Posterior vena cava (tissue), 2 donors: ENCODE measurements at places on chromosomes 1 and 21. TPM values are rescaled to one million over a fixed set of nuclear protein-coding genes. Genes with fewer than 3 reads are reported as not detected.
A peak's percentile ranks its signal among the peaks of the same experiment; 100 is the strongest.

DNA sequence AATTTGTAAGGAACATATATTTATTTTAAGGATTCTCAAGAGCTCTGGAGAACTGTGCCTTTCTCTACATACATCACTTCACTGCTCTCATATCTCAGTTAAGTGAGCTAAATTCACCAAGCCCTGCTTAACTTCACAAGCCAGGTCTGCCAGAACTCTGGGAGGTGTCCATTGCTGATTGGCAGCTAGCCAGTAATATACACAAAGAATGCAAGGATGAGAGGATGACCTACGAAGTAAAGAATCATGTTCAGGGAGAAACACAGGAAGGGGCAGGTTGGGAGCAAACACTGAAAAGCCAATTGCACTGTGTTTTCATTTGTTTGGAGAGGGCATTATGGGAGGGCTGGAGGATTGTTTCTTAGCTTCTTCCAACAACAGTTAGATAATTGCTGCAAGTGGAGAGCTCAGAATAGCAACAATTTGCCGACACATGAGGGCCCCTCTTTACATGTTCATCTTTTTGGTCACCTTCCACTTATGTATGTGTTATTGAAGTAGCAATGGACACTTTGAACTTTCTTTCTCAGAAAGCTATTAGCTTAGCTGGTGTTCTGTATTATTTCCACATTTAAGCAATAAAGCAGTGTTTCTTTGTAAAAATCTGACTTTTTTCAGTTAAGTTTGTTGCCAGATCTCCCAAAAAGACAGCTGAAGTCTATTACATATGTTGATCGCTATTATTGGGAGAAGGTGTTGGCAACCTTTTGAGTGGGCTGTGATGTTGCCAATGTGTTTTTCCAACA, 254.8 kb downstream of the LTN1 start:
- DNase-seq, result no peak

DNA sequence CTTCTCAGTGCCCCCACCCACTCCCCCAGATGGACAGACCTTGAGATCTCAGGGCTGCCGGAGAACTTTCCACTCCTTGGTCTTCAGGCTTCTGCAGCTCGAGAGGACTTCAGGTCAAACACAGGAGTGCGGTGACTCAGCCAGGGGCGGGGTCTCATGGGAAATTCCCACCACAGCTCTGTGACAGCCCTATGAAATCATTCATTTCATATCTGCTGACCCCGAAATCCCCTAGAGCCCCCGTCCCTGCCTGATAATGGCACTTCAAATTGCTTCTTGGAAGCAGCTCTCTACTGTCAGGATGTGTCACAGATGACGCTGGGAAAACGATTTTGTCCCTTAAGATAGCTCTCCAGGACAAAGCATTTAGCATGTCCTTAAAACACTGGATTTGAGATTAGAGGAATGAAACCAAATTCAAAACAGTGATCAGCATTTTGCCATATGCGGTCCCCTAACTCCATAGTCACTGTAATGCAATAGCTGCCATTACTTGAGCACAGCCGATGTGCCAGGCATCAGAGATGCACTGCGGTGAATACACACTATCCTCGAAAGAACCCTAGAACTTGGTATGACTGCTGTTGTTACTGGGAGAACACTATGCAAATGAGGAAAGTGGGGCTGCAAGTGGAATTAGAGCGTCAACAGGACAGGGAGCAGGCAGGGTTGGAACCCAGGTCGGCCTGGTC, at the start of gene TNFRSF9:
Gene TNFRSF9, minus strand, starts transcription at position 95 of the 692 bp plus-strand sequence. CDS start 845 bp downstream, outside the sequence.
- DNase-seq, result no peak

GRCh38 chr1:40699787-40700186, 8.3 kb downstream of the NFYC start:
- no peak for DNase-seq

- no peak for DNase-seq
These were observed 3.7 kb upstream of the ALX3 start for GRCh38 chr1:110074166-110074565.

- peak; percentile 92 for DNase-seq
These were observed 76.8 kb downstream of the CD46 start for GRCh38 chr1:207828485-207829158.

GRCh38 chr1:60956520-60956919, 125.8 kb upstream of the NFIA start:
- no peak for DNase-seq

DNA sequence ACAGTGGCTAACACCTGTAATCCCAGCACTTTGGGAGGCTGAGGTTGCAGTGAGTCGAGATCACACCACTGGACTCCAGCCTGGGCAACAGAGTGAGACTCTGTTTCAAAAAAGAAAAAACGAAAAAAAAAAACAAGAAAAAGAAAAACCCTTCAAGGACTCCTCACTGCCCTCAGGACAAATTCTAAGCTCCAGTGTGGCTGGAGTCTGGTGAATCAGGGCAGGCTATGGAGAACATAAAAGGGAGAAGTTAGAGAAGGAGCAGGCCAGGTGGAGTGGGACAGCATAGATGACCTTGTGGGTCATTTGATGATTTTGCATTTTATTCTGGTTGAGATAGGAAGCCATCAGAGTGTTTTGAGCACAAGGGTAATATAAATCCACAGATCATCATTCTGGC, 12.5 kb upstream of the UAP1 start:
- no peak for DNase-seq

DNA sequence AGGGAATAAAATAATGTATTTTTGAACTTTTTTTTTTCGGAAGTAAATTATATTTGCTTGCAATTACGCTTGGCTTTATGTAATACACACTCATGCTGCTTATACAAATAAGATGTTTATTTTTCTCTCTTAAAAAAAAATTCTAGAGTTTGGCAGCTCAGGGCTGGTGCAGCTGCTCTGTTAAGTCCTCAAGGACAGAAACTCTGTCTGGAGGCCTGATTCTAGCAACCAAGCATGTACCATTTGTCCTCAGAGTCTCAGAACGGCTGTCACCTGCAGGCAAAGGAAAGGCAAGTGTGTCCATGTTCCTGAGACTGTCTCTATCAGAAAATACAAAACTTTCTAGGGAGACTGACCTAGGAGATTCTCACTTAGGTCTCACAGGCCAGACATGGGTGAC, 23.2 kb upstream of the CLDN17 start:
- no peak for DNase-seq

- DNase-seq, result no peak
These were observed 5.7 kb upstream of the ZBTB48 start for GRCh38 chr1:6574025-6574620.

- DNase-seq, result no peak
These were observed 20.6 kb downstream of the RERE start for GRCh38 chr1:8796812-8797211.

GRCh38 chr1:82366689-82367088, 566.0 kb downstream of the ADGRL2 start:
- no peak for DNase-seq

DNA sequence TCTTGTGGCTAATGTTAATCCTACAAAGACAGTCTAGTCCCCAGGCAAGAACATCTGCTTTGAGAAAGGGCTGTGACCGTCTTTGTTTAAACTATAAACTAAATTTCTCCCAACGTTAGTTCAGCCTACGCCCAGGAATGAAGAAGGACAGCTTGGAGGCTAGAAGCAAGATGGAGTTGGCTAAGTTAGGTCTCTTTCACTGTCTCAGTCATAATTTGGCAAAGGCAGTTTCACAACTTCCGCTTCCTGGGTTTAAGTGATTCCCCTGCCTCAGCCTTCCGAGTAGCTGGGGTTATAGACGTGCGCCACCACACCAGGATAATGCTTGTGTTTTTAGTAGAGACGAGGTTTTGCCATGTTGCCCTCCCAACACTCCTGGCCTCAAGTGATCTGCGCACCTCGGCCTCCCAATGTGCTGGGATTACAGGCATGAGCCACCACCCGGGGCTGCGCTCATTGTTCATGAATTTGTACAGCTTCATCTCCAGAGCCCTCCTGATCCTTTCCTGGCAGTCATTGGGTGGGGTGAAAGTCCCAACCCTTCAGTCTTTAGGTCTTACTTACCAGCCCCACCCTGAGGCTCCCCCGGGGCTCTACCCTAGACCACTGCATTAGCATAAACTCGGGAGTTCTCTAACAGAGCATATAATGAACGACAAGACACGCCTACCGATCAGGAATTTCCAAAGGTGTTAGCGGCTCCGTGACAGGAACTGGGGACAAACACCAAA, 4.9 kb upstream of the MASP2 start:
- DNase-seq, result peak; percentile 50

DNA sequence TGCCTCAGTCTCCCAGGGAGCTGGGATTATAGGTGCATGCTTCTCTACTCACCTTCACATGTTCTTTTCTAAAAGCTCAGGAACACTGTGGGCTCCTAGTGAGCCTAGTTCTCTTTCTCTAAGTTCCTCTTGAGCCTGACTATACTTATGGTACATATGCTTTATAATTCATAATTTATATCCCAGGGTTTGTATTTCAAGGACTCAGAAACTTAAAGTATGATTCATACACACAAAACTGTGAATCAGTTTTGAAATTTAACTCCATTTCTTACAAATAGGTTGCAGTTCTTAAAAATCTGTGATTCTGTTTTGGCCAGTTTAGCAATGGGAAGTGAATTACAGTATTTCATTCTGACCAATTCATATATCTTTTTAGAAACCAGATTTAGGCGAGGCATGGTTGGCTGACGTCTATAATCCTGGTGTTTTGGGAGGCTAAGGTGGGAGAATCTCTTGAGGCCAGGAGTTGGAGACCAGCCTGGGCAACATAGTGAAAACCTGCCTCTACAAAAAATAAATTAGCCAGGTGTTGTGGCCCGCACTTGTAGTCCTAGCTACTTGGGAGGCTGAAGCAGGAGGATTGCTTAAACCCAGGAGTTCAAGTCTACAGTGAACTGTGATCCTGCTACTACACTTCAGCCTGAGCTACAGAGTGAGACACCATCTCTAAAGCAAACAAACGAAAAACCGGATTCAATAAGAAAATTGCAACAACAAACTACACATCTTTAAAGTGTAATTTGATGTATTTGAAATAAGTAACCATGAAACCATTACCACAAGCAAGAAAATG, 15.6 kb downstream of the RASAL2 start:
- DNase-seq, result no peak

The NBPF6 gene
- not detected for total RNA-seq

The PLA2G2C gene
- total RNA-seq, result 0.24 TPM

The HES3 gene
- total RNA-seq, result not detected

The SLC19A2 gene
- total RNA-seq, result 40.6 TPM

The SELP gene
- total RNA-seq, result 14.2 TPM

The SLC22A15 gene
- 6.1 TPM for total RNA-seq

The PPIAL4G gene
- not detected for total RNA-seq
